ENCODE measurements at places on chromosomes 13 and 19.

GRCh38 chr13:23771956-23772355 is 117.2 kb downstream of the MIPEP start:
- no peak for DNase-seq

GRCh38 chr19:58510084-58510862 is 1.5 kb downstream of the SLC27A5 start:
- DNase-seq = no peak

DNA sequence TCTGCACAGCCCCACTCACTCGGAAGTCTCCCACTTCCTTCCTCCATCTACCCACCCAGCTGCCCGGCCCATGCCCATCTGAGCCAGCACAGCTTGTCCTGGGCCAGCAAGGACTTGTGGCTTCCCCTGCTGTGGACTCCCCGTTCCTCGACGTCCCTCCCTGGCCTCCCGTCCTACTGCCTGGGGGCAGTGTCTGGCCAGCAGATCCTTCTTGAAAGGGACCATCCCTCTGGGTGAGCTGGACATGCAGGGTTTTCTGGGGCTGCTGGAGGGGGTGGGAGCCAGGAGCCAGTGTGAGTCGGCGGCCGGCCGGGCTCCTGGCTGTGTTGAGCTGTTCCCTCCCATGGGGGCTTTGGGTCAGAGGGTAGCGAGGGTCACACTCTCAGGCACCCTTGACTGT is 26.7 kb downstream of the CRTC1 start:
- DNase-seq = no peak

DNA sequence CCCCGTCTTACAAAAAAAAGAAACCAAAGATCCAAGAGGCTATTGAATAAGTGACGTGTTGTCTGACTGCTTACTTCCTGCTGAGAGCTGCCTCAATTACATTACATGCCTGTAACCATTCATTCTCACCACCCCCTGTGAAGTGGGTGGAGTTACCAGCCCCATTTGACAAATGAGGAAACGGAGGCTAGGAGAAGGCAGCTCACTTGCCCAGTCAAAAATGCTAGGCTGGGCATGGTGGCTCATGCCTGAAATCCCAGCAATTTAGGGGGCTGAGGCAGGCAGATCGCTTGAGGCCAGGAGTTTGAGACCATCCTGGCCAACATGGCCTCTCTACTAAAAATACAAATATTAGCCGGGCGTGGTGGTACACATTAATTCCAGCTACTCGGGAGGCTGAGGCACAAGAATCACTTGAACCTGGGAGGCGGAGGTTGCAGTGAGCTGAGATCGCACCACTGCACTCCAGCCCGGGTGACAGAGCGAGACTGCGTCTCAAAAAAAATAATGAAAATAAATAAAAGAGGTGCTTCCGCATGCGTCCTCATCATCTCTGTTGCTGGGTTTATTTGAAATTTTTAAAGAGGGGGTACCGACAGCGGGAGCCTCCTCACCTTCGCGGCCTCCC is 499 bp downstream of the LSM7 start:
- DNase-seq = peak; percentile 93

DNA sequence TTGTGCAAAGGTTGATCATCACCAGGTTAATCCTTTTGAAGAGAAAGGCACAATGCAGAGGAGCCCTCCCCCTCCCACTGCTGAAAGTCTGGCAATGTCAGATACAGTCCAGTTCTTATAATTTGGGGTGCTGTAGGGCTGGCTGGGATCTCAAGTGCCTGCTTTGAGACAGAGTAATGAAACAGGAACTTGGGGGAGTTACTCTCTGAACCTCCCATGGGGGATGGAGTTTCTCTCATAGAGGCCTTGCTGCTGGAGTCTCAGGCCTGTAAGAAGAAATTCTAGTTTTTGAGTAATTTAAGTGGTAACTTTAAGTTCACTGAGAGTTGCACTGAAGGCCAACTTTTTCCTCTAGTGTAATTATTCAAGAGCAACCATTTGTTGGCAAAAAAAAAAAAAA is 410.5 kb downstream of the KCNRG start:
- DNase-seq = no peak

GRCh38 chr13:50077431-50077830 is 62.2 kb downstream of the KCNRG start:
- no peak for DNase-seq

DNA sequence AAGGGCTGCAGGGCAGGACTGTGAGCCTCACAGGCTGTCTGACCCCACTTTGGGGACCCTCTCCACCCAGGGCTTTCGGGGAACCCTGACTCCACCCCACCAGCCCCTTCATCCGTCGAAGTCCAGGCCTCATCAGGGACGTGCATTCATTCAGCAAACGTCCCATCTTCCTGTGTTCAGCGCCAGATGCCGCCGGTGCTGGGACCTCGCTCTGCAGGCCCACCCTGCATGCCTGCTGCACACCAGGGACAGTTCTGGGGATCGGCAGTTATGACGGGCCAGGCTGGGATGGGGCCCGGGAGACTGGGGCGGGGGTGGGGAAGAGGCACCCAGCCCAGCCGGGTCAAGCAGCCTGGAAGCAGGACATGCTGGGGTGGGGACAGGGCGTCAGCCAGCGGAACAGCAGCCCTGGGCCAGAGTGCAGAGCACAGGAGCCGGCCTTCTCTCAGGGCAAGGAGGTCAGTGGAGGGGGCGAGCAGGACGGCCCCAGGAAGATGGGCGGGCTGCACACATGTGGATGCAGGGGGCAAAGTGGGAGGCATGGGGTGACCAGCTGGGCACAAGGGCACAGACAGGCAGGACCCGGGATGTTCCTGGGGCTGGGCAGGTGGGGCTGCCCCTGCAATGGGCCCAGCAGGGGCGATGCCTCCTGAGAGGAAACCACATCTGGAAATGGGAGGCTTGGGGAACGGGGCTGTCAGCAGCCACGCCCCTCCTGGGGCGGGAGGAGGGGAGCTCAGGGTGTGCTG is 5.1 kb downstream of the GAMT start:
- no peak for DNase-seq

- no peak for DNase-seq
Measured at GRCh38 chr13:33205804-33206221, 79.7 kb downstream of the STARD13 start.

GRCh38 chr13:33645591-33646554 is 172.1 kb upstream of the RFC3 start:
- DNase-seq = no peak

GRCh38 chr19:29928831-29929230 is 13.2 kb upstream of the URI1 start:
- DNase-seq = no peak

- DNase-seq = no peak
Measured at GRCh38 chr19:29785360-29785759, 26.4 kb upstream of the CCNE1 start.
